Stimulated activated CD4-positive, alpha-beta T cell treated with anti-CD3 and anti-CD28 coated beads, Interleukin-2, amount 100 ng/mL, for 48 hours (primary cell): ENCODE measurements at places on chromosomes 12 and 14.

DNA sequence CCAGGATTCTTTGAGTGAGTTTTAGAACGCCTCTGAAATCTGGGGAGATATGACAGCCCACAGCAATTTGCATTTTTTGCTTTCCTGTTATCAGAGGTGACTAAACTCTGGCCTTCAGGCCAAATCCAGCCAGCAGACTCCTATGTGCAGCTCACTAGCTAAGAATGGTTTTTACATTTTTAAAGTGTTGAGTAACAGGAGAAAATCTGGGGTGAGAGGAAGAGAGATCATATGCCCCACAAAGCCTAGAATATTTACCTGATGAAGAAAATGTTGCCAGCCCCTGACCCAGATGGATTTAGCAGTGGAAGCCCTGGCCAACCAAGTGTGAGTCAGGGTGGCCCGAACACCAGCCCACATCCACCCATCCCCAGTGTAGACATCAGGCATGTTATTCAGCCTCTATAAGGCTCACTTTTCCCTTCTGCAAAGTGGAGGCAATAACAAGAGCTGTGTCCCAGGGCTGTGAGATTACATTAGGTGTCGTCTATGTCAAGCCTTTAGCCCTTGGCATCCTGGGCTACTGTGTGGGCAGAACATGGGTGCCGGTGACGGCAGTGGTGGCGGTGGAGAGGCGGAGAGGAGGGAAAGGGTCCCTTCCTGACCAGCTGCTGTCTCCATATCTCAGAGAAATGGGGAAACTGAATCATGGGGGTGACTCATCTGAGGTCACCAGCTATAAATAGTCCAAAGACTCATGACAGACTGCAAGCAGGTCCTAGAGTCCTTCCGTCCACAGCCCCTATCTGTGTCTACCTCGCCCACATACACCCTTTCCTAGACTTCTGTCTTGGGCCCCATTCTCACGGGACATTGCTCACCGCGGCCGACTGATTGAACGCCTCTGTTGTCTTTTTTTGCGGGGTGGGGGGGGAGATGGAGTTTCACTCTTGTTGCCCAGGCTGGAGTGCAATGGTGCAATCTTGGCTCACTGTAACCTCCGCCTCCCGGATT lies 32.6 kb upstream of the CD9 start:
- peak; percentile 60 for DNase-seq

GRCh38 chr12:44477331-44477980 lies 398.7 kb downstream of the NELL2 start:
- no peak for DNase-seq

DNA sequence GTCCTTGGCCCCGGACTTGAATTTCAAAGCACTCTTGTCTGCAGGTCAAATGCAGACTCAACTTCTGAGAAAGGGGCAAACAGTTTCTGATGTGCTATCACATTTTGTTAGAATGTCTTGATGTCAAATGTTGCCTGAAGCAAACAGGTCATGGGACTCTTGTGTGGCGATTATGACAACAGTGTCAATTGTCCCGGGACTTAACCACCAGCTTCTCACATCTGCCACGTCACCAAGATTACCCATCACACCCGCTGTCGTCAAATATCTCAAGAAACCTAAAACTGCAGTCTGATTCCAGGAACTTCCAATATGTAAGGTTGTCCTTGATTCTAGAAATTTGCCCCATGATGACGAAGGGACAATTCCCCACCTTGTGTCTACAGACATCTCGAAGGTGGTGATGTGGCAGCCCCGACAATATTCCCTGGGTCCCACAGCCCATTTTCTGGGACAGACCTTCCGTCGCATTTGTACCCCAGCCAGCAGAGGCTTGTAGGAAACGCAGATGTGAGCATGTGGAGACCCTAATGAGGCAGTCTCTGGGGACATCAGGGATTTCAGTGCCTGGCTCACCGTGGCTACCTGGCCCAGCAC lies 21.3 kb downstream of the LRTM2 start:
- no peak for DNase-seq

GRCh38 chr12:12722435-12723148 lies 5.4 kb downstream of the CDKN1B start:
- DNase-seq, result no peak

DNA sequence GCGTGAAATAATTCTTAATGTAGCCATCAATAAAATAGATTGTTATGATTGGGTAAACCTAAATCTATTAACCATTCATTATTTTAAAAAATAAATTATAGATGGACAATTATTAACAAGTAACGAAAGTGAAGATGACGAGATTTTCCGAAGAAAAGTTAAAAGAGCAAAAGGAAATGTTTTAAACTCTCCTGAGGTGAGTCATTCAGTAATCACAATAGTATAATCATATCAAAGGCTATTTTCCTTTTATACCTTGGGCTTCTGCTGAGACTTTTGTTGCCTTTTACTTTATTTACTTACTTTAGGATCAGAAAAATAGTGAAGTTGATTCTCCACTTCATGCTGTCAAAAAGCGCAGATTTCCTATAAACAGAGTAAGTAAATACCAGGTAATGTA lies 45.6 kb downstream of the FANCM start:
- DNase-seq, result no peak

DNA sequence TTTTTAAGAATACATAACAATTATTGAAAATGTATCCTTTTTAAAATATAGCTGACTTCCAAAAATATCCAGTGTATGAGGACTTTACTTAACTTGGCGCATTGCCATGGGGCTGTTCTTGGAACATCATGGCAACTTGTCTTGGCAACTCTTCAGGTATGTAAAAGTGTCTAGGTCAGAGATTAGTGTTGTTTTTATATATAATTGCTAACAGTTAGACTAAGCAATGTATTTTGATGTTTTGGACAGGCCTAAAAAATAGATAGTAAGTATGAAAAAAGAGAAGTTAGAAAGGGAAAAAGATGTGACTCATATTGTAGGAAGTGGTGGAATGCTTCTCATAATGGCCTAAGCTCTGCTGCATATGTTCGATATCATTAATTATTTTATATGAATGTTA lies 70.9 kb downstream of the MON2 start:
- no peak for DNase-seq

- DNase-seq, result no peak
Observed at GRCh38 chr12:66602483-66603143, 76.3 kb downstream of the GRIP1 start.

GRCh38 chr14:40402957-40403356 lies 970.7 kb upstream of the FBXO33 start:
- no peak for DNase-seq

DNA sequence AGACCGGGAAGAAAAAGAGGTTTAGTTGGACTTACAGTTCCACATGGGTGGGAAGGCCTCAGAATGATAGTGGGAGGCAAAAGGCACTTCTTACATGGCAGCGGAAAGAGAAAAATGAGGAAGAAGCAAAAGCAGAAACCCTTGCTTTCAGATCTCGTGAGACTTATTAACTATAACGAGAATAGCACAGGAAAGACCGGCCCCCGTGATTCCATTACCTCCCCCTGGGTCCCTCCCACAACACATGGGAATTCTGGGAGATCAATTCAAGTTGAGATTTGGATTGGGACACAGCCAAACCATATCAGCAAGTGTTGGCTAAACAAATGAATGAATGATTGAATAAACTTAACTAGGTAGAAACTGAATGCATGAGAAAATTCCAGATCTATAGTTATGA lies 85.3 kb upstream of the PARP11 start:
- no peak for DNase-seq

GRCh38 chr12:99611599-99611998 lies 36.0 kb upstream of the GARIN6 start:
- DNase-seq, result no peak

DNA sequence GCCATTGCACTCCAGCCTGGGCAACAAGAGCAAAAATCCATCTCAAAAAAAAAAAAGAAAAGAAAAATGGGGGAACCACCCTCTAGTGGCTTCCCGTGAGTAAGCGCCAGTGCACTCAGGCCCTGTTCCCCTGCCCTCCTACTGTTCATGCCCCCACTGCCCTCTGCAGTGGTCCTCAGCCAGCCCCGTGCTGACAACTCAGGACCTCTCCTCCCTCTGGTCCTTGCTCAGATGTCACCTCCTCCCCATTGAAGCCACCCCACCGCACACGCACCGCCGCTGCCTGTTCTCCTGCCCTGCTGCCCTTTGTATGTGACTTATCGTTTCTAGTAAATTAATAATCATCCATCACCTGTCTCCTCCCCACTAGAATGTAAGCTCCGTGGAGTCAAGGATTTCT lies 58.8 kb upstream of the DYNC1H1 start:
- DNase-seq, result no peak

DNA sequence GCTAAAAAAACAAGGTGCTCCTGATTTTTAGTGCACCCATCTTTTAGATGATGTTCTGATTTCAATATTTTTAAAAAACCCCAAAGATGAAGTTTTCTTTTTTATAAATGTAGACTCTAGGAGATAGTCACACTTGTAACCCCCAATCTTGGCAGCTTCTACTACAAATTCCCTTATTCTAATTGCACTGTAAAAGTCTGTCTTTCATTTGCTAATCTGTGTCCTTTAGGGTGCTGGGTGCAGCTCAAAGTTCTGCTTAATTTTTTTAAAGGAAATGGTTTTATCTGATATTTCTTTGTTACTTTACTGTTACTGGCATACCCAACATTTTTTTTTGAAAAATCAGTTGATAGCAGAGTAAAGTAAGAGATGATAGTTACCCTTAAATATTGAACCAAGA lies 172.0 kb downstream of the TRHDE start:
- DNase-seq, result no peak

GRCh38 chr14:63614679-63615363 lies 26.9 kb downstream of the WDR89 start:
- no peak for DNase-seq
